ENCODE measurements at places on chromosomes 7 and 10. TPM values are rescaled to one million over a fixed set of nuclear protein-coding genes. Genes with fewer than 3 reads are reported as not detected.
A peak's percentile ranks its signal among the peaks of the same experiment; 100 is the strongest.

GRCh38 chr10:122077311-122077875 lies 88.4 kb downstream of the TACC2 start:
- no peaks in the 10 kb centered on the region for H3K4me1 ChIP-seq
- no peak overlapping the region for H3K27ac ChIP-seq
- no peak for ATAC-seq
- H3K4me3 ChIP-seq: no peak overlapping the region
- no peaks in the 10 kb centered on the region for H3K36me3 ChIP-seq

DNA sequence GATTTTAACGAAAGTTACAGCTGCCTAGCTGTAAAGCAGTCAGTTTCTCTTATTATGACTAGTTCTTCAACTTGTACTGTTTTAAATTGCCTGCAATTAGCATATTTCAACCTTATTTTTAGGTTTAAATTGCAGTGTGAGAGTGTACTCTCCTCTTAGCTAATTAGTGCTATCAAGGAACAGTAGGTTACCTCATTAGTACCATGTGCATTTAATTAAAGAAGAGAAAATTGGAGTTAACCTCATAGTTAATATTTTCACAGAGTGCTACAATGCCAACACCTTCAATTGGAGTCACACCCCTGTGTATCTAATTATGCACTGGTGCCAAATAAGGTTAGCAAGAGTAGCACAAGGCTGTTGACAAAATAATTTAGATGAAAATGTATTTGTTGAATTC lies 154.6 kb downstream of the FOXP2 start:
- H3K4me3 ChIP-seq: no peak overlapping the region
- ATAC-seq: no peak
- no peaks in the 10 kb centered on the region for H3K4me1 ChIP-seq
- H3K36me3 ChIP-seq: no peaks in the 10 kb centered on the region
- H3K27ac ChIP-seq: no peak overlapping the region

DNA sequence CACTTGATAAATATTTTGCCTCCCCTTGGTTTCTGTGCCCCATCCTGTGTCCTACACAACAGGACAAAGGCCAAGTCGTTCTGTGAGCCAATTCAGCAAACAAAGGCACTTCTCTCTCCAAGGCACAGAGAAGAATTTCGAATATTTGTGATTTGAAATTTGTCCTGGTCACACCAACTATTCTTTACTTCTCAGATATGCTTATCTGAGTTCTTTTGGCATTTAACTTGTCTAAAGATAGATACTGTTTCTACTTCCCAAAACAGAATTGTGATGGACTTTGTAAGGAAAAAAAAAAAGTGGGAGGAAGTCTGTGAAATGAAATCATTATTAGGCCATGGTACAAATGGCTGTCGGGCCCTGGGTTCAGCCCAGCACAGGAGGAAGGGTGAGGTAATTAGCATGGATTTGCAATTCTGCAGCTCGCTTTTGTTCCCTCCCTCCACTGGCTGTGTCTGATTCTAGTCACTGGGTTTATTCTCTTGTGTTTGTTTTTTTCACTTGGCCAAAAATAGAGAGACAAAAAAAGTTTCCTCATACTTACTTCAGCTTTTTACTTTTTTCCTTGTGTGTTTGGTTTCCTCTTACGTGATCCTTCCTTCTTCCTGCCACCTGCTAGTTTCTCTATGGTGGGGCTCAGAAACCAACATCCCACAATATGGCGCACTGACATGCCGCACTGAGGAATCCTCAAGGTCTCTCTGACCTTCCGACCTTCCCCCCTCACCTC lies 108.2 kb upstream of the MKLN1 start:
- H3K4me3 ChIP-seq: no peak overlapping the region
- H3K27me3 ChIP-seq: no peaks in the 10 kb centered on the region
- ATAC-seq: no peak
- peak overlapping the region; percentile 14 for H3K27ac ChIP-seq

The PRKCQ gene
- 37.8 TPM for total RNA-seq

The FBH1 gene
- 55.9 TPM for total RNA-seq

The SYT15 gene
- total RNA-seq: 0.56 TPM

The MET gene
- 1.6 TPM for total RNA-seq

The NUPR2 gene
- total RNA-seq: not detected

The H2BK1 gene
- not detected for total RNA-seq

The NYAP1 gene
- total RNA-seq: 0.15 TPM

Measured in activated T-helper 17 cell treated with anti-CD3 and anti-CD28 coated beads, Interleukin-2, amount 50 U/mL, for 72 hours (primary cell).